ENCODE measurements at places on chromosomes 3 and 15.

GRCh38 chr3:98002717-98003116 lies 30.5 kb upstream of the RIOX2 start:
- no peak for DNase-seq

DNA sequence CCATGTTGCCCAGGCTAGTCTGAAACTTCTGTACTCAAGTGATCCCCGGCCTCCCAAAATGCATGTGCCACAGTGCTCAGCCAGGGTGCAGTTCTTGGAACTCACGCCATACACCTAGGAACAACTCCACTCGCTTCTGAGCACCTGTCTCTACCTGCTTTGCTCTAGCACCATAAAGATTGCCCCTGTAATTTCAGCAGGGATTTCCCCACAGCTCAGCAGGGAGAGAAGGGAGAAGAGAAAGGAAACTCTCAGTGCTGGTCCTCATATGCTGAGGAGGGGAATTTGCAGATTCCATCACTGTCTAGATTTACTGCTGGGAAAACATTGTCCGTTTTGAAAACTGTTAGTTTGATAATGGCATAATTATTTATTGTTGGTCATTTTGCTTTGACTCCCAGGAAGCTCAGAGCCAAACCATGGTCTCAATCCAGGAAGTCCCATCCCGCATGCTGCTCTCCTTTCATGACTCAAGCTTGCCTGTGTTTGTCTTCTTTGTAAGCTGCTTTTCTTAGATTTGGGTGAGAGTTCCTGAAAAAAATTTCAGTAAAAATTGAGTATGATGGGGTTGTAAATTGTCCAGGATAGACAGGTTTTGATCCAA lies 24.2 kb downstream of the TRIM71 start:
- DNase-seq, result peak; percentile 46

GRCh38 chr3:47042231-47042791 lies 62.8 kb downstream of the NBEAL2 start:
- no peak for DNase-seq

GRCh38 chr15:80996247-80996646 lies 4.5 kb upstream of the TLNRD1 start:
- peak; percentile 53 for DNase-seq

DNA sequence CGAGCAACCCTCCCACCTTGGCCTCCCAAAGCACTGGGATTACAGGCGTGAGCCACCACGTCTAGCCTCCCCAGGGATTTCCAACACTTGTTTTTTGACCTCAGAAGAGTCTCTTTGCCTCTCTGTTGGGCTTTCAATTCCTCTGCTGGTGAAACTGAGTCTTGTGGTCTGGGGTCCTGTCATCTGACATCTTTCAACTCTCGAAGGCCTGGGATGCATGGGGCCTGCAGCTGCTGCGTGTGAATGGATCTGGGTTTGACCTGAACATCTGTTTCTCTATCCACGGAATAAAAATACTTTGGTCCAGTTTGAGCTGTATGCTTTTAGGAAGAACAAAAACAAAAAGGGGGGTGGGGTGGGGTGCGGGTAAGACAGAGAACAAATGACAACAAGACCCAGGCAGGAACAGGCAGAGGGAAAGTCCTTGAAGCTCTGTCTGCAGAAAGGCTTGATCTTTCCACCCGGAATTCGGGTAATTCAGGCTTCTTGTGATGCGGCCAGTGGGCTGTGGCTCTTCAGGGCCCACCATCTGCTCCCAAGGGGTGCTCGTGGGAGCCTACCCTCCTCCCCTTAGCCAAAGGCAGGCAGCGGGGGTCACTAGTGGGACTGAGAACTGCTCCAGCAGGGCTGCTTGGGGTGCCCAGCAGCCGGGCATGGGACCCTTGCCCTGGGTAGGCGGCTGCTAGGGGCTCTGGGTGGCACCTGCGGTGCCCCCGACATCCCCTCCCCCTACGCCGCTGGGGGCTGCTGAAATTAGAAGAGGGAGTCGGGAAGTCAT lies 71.5 kb downstream of the SLC12A8 start:
- no peak for DNase-seq

GRCh38 chr3:87710028-87710427 lies 348.8 kb downstream of the CGGBP1 start:
- no peak for DNase-seq

DNA sequence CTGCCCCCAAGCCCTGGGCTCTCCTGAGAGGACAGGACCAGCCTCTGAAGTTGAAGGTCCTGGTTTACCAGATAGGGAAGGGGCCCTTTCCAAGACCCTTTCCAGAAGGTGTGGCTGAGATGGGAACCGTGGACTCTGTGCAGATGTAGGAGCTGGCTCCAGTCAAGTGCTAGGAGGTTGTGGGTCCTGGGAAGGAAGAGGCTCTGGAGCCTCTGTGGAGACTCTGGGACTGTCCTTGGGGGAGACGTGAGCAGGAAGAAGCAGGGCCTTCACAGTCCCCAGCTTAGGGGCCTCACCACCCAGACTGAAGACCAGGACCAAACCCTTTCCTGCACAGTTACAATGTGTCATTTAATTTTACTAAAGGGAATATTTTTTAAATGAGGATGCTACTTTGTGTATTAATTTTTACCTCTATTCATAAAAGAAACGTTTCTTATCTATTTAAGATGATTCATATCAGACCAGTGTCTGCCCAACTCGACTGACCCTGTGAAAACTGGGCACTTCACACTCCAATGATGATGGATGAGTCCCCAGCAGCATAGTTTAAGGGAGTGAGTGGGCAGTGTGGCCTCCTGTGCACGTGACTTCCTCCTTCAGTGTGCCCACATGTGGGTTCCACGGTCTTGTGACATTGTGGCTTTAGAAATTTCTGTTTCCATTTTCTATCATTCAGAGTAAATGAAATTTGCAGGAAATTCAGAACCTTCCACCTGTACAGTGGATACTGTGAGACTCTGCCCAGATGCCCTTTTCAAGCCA lies 10.9 kb downstream of the CCR5AS start:
- no peak for DNase-seq

GRCh38 chr3:12400616-12401194 lies 83.6 kb upstream of the TSEN2 start:
- peak; percentile 40 for DNase-seq

DNA sequence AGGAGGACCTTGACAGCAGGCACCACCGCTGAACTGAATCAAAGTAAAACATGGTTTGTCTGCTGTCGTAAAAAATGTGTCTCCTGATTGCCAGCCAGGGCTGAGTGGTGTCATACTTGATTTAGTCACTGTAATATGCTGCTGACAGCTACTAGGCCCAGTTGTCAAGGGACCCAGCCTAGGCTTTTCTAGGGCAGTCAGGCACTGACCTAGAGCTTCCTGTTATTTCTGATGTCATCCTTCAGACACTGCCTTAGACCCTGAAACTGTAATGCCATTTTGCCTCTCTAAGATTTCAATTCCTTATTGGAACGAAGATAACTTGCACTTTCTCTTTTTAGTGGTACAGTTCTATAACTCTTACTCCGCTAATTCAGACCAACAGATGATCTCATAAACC lies 2.6 kb upstream of the MRPL3 start:
- DNase-seq, result no peak

GRCh38 chr3:133792171-133792763 lies 13.3 kb upstream of the SRPRB start:
- no peak for DNase-seq

- DNase-seq, result no peak
Measured at GRCh38 chr3:173750095-173750494, 352.6 kb downstream of the NLGN1 start.

- peak; percentile 8 for DNase-seq
Measured at GRCh38 chr3:153829606-153830170, 291.5 kb upstream of the ARHGEF26 start.

GRCh38 chr15:72070817-72071447 lies 47.0 kb downstream of the MYO9A start:
- no peak for DNase-seq

DNA sequence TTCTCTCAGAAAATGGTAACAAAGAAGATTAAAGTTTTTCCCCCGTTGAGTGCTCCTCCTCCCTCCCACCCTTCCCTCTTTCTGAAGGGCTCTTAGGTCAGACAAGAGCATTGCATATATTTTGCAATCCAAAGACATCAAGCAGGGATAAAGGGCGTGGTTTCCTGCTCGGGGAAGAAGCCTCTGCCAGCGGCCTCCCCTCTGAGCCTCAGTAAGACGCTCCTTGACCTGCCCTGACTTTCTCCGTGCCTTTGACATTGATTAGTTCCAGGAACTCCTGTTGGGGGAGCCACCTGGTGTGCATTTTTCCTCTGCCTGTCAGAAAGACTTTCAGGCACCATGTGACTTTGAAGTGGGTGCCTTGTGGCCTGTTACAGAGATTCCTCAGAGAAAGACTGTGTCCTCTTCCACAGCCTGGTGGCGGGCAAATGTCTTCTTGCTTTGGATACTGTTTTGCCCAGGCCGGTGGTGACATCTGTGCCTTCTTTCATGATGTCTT lies 87.2 kb upstream of the TBL1XR1 start:
- DNase-seq, result peak; percentile 60

- no peak for DNase-seq
Measured at GRCh38 chr3:101010296-101010695, 17.1 kb upstream of the ABI3BP start.

- DNase-seq, result no peak
Measured at GRCh38 chr3:56379723-56380287, 88.5 kb downstream of the ERC2 start.

DNA sequence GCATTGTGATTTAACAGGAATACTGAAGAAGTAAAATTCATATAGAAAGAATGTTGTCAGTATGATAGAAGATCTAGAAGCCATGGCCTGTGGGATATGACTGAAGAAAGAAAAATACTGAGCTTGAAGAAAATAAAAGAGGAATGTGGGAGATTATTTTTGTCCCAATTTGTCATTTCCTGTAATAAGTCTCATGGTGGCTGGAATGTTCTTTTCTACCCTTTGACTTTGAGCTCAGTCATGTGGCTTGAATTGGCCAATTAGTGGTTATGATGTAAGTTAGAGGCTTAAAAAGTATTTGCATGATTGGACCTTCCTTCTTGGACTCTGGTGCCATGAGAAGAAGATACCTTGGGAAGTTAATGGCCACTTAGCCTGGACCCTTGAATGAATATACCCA lies 14.1 kb downstream of the APH1B start:
- no peak for DNase-seq

DNA sequence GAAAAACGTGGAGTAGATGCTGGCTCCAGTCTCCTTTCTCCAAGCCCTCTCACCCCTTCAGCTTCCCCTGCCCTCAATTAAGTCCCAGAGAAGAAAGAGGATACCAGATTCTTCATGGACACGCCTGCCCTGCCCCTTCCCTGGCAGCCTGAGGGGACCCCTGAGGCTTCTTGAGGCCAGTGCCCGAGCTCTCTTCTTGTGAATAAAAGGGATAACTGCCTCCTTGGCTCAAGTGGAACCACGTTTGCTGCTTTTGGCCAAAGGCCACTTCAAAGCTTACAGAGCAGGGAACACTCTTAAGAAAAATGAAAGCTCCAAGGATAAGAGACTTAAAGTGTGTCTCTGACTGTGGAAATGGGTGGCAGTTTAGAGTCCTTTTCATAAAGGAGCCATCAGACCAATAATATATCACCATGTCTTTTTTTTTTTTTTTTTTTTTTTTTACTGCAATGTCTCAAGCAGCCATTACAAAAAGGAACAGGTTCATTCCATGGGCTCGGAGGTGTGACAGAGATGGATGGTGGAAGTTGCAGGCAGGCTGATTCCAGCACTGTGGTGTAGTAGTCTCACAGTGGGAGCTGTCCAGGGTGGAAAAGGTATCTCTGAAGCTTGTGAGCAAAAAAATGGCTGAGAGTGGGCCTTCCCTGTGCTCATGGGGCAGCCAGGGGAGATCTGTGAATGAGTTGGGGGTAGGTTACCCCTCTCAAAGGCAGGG lies 108.8 kb downstream of the SEMA5B start:
- DNase-seq, result peak; percentile 15

DNA sequence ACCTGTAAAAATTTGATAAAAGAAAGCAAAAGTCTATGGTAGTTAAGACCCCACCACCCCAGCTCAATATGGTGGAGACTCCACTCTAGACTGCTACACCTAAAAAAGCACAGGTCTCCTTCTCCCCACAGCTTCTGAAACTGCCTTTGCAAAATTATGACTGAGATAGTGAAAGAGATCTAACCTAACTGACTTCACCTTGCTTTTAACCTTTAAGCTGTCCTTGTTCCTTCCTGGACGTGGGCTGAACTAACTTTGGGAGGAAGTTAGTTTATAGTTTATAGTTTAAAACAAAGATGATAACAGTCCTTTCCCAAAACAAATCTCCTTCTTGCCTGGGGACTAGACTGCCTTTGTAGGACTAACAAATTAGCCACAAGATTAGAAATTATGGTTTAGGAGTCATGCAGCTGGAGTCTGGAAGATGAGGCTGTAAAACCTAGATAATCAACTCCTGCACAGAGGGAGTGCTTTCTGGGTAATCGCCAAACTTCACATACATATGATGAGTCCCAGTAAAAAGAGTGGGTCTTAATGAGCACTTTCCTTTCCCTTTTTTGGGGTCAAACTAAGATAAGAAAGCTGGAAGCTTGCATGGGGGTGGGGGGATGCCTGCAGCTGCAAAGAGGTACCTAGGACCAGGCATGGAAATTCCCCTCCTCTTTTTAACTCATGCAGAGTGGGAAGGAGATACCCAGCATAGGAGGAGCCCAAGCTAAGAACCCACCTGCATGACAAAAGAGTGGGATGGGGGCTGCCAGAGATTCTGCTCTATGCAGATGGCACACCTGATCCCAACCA lies 17.5 kb downstream of the CCR8 start:
- DNase-seq, result no peak

DNA sequence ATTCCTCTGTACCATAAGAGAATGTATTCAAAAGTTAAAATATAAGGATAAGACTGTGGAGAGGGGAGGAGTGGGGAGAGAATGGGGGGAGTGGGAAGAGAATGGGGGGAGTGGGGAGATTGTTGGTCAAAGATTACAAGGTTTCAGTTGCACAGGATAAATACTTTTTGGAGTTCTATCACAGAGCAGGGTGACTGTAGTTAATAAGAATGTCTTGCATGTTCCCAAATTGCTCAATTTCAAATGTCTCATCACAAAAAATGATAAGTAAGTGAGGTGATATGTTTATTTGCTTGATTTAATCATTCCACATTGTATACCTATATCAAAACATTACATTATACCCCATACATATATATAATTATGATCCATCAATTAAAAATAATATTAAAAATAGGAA lies 23.0 kb upstream of the MEF2A start:
- no peak for DNase-seq

Data from Kasumi-1 (cell line).